ENCODE measurements at places on chromosomes 3 and 15. TPM values are rescaled to one million over a fixed set of nuclear protein-coding genes. Genes with fewer than 3 reads are reported as not detected.

Gene SNX22
- total RNA-seq: 2.0 TPM

Gene OSBPL10
- total RNA-seq: 175 TPM

- H3K4me3 ChIP-seq: no peak overlapping the region
- DNase-seq: no peak
- H3K27ac ChIP-seq: no peak overlapping the region
- H3K36me3 ChIP-seq: no peaks in the 10 kb centered on the region
- peaks cover 24% of the 10 kb centered on the region for H3K4me1 ChIP-seq
- no peaks in the 10 kb centered on the region for H3K27me3 ChIP-seq
Observed at GRCh38 chr3:27573780-27574437, 89.7 kb upstream of the SLC4A7 start.

Gene NEK4
- total RNA-seq: 66.6 TPM

Measured in testis (tissue), 5 donors.